ENCODE measurements at places on chromosomes 7 and 10.

- DNase-seq: no peak
Observed at GRCh38 chr10:28256776-28257175, 46.1 kb downstream of the MPP7 start.

- no peak for DNase-seq
Observed at GRCh38 chr7:107860279-107860961, 30.6 kb upstream of the DLD start.

GRCh38 chr7:36227223-36227622 lies 74.2 kb downstream of the EEPD1 start:
- no peak for DNase-seq

- no peak for DNase-seq
Observed at GRCh38 chr10:72808001-72808400, 85.5 kb upstream of the OIT3 start.

DNA sequence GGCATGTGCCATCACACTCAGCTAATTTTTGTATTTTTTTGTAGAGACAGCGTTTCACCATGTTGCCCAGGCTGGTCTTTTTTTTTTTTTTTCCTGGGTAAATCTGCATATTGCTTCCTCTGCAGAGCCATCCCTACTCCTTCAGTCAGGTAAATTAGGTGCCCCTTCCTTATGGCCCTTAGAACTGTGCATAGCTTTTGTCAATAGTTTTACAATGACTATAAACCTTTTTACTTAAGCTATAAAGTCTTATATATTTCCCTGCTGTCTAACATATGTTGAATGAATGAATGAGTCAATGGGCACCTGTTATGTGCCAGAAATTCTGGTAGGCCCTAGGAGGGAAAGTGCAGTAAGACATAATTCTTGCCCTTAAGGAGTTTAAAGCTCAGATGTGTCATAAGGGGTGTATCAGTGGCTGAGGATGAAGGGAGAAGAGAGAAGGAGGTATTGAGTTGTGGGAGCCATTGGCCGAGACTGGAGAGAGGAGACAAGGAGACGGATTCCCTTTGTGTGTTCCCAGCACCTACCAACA lies 30.6 kb upstream of the UBE2D1 start:
- DNase-seq: no peak

GRCh38 chr7:136878878-136879277 lies 10.4 kb downstream of the CHRM2 start:
- DNase-seq: no peak

- no peak for DNase-seq
Observed at GRCh38 chr10:77608281-77608680, 29.3 kb downstream of the KCNMA1 start.

DNA sequence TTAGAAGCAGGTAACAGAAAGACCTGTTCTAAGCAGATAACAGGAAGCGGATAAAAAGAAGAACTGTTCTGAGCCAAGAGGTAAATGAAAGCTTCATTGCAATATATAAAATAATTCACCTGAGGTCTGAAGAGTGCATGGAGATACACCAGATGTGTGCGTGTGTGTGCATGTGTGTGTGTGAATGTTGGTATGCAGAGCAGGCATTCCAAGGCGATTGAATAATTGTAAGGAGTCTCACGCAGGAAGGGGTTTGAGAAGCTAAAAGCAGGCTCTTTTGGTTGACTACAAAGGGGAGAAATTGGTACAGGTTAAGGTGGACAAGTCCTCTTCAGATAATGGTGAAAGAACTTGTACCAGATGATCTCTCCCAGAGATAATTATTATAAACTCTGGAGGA lies 450.6 kb downstream of the DNAJB9 start:
- no peak for DNase-seq

DNA sequence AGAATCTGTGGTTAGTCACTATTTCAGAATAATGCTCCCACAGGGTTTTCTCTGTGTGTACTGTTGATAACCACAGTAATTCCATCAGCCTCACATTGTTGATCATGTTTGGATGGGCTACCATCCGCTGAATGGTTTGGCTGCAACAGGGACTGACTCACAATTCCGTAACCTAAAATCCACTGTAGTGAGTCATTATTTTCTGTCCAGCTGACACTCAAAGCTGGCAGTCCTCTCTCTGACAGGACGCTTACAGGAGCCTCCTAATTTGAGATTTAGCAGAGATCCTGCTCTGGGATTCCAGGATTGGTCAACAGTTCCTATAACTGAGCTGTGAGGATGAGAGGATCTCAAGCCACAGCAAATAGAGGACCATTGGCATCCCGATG lies 32.7 kb downstream of the VWA2 start:
- no peak for DNase-seq

DNA sequence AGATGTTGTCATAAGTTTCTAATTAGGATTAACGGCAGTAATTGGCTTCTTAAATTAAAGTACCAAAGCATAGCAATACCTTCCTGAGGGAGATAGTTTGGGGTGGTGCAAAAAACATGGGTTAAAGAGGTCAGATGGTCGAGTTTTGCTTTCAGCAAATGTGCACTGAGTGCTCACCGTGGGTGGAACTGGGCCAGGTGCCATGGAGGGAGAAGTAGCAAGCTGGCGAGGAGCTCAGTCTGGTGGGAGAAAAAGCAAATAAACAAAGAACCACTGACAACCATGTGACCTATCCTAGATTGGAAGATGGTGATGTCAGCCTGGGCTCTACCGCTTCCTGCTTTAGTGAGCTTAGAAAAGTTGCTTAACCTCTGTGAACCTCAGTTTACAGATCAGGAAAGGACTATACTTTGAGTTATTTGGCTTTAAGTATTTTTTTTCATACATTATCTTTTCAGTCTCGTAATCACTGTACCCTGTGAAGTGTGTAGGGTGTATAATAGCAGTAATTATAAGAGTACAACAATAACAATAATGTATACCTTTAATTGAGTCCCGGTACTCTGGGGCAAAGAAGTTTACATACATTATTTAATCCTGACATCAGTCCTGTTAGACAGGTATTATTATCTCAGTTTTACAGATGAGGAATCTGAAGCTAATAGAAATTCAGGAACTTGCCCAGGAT lies 69.0 kb upstream of the PDCD4 start:
- no peak for DNase-seq

- DNase-seq: no peak
Observed at GRCh38 chr7:42650701-42651100, 261.2 kb downstream of the C7orf25 start.

DNA sequence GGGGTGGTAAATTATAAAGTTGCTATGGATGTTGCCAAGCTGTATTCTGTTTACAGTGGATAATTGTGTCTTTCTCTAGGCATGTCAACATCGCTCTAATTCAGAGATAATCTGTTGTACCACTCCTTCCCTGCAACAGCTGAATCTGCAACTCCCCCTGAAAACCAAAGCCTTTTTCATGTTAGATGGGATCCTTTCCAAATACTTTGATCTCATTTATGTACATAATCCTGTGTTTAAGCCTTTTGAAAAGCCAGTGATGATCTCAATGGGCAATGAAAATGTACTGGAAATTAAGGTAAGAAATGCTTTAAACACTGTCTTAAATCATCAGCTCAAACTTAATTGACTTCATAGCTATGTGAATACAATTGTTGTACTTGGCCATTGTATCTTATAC lies 91.0 kb downstream of the MET start:
- no peak for DNase-seq

- DNase-seq: no peak
Observed at GRCh38 chr7:98204670-98205069, 6.6 kb upstream of the BHLHA15 start.

DNA sequence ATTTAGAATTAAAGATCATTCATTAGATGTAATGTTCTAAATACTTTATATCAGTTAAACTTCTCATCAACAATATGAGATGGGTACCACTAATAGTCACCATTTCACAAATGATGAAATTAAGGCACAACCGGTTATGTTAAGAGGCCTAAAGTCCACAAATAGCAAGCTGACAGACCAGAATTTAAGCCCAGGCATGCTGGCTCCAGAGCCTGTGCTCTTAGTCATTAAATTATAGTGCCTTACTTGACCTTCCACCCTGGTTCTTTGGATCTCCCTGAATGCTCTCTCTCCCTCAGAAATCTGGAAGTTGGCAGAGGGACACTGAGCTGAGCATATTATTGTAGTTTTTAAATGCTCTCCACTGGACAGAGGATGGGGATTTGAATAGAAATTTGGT lies 3.6 kb downstream of the LIPN start:
- no peak for DNase-seq

GRCh38 chr7:17062151-17063044 lies 180.6 kb upstream of the AGR3 start:
- DNase-seq: no peak

GRCh38 chr10:17659365-17659764 lies 15.4 kb downstream of the STAM start:
- DNase-seq: no peak

GRCh38 chr10:131727560-131727959 lies 173.2 kb upstream of the PPP2R2D start:
- DNase-seq: no peak

DNA sequence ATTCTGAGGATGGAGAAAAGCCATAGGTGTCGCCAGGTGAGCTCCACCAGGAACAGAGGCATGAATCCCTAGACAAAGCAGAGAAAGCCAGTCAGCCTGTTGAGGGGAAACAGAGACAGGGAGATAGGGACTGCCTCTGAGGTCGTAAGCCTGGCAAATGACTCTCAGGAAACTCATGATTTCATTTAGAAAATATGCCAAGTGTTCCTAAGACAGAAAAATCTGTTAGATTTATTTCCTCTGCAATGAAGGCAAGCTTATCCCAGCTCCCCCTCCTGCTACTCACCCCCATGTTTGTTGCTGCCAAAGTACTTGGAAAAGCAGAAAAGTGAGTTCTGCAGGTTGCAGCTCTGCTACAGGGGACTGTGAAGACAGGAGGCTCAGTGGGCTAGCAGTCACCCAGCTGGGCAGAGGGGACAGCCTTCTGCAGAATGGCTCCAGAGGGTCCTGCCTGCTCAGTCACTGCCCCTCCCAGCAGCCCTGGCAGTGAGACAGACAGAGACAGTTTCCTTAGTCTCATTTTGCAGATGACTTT lies 184.3 kb downstream of the ADRA2A start:
- no peak for DNase-seq

DNA sequence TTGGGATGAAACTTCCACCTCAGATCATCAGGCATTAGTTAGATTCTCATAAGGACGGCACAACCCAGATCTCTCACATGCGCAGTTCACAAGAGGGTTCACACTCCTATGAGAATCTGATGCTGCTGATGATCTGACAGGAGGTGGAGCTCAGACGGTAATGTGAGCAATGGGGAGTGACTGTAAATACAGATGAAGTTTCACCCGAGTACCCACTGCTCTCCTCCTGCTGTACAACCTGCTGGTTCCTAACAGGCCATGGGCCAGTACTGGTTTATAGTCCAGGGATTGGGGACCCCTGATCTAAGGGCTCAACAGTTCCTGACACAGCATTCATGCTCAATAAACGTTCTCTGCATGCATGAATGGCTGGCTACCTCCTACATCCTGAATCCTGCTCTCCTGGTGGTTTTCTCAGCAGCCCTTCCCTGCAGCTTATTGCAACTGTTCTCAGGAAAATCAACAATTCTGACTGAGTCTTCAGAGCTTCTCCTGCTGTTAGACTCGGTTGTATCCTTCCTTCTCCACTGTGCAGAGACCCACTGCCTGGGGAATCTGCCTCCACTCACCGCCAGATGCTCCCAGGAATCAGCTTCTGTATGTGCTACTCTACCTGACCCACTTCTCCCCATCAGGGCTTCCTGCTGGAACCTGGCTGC lies 17.4 kb downstream of the PDE6C start:
- no peak for DNase-seq

DNA sequence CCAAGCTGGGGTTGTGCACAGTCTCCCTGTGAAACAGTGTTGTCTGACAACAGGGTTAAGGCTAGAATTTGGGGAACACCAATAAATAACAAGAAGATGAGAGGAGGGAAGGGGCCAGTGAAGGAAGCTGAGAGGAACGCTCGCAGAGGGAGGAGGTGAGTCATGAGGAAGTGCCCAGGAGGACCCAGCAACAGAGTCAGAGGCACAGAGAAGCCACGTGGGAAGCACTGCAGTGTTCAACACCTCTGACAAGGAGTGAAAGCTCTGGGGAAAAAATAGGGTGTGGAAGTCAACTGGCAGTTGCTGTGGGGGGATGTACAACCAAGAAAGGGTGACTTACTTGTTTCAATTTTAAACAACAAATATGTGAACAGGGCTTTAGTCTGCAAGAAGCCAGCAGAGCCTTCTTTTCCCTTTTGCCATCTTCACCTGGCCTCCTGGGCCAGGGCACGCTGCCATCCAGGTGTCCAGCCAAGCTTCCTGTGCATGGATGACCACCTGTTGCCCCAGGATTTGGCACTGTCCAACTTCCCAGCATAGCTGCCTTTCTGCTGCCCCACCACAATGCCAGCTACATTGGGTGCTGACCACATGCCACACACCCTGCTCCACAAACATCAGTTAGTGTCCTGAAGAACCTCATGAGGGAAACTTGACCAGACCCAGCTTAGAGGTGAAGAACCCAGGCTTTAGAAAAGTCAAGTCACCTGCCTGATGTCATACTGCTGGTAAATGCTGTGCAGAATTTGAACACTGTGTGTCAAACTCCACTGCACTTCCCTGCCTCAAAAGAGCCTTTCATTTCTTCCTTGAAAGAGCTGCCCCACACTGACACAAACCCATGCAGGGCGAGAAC lies 69.6 kb downstream of the ATXN7L1 start:
- peak; percentile 30 for DNase-seq

GRCh38 chr7:39271402-39271801 lies 293.7 kb downstream of the POU6F2 start:
- DNase-seq: no peak

- peak; percentile 41 for DNase-seq
Observed at GRCh38 chr7:105352018-105352612, 36.6 kb downstream of the SRPK2 start.

DNA sequence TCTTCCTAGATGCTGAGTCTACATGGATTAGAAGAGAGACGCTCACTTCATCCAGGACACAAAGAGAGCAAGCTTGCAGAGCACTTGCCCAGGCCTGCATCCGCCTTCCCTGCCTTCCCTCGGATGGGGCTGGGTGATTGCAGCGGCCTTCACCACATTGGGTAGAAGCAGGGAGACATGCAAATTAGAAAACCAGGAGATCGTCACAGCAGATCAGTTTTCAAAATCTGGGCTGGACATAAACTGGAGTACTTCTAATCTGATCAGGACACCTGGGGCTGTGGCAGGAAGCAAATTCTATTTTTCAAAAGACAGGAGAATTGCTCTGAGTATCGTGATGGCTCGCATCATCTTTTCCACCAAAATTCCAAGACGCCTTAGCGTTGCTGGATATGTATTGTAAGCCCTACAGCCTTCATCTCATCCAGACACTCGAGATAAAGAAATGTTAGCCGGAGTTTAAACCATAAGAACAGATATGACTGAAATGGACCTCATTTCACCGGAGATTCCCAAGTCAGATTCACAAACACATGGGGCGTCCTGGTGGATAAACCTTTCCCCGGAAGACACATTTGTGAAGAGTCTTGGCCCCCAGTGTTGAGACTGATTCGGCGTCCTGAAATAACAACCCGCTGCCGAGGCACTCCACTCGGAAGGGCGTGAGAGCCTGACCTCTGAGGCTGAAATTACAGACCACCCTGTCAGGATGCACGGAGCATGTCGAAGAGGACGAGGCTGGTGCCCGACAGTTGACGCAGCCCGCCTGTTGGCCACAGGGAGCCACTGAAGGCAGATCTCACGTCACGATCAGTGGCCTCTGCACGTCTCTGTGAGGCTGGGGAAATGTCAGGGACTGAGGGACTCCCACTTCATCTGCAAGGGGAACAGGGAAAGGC lies 91.2 kb upstream of the PARD3 start:
- no peak for DNase-seq

Data from stimulated activated CD8-positive, alpha-beta memory T cell treated with anti-CD3 and anti-CD28 coated beads, Interleukin-15, amount 100 ng/mL, for 4 hours (primary cell).